ENCODE measurements at places on chromosomes 6 and 20.

GRCh38 chr6:164756142-164756541 is 553.3 kb downstream of the C6orf118 start:
- DNase-seq: no peak

- no peak for DNase-seq
Measured at GRCh38 chr6:101747160-101747559, 353.7 kb downstream of the GRIK2 start.

- DNase-seq: no peak
Measured at GRCh38 chr6:56374841-56375369, 127.5 kb upstream of the COL21A1 start.

GRCh38 chr6:111727802-111728201 is 122.1 kb upstream of the TRAF3IP2 start:
- no peak for DNase-seq

DNA sequence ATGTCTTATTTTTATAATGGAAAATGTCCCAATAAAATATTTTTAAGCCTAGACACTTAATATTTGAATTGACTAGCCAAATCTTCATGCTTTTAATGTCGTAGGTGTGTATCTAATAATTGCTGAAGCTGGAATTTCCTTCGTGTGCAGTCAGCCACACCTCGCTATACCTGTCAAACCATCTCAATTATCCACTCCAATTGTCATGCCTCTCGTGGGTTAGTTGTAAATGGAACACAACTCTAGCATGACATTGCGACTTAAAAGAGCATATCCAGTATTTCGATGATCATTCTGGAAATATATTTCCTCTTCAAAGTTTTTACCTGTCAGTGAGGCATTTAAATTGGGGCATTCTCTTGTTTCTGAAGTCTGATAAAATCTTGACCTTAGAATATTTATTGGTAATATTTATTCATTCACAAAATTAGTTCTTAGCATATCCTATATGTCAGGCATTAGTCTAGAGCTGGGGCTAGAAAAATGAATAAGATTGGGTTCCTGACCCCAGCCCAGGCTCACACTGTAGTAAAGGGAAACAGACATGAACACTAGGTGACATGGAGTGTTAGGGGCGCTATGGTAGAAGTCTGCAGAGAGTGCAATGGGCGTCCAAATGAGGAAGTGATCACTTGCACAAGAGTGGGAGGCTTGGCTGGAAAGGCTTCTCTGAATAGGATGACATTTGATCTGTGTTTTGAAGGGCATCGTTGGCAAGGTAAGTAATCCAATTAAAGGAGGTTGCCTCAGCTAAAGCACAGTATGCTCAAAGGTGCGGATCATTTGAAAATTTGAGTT is 11.0 kb upstream of the CFAP206 start:
- DNase-seq: no peak

GRCh38 chr6:107321793-107322192 is 137.6 kb downstream of the PDSS2 start:
- DNase-seq: no peak

GRCh38 chr6:6867404-6867799 is 240.4 kb upstream of the RREB1 start:
- no peak for DNase-seq
